ENCODE measurements at places on chromosomes 12 and 14.

DNA sequence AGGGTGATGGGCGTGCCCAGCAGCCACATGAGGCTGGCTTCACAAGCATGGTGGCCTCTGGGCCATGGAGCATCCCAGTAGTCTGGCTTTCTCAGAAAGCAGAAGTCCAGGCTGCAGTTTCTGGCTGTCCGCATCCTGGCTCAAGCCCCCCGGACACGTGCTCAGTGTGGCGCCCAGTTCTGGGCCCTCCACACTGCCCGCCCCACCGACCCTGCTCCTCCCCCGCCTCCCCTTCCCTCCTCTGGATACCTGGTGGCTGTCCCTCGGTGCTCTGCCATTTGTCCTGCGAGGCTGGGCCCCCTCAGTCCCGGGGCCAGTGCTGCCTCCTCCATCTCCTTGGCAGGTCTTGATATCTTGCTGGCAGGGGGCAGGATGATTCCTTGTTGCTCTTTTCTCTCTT, 31.6 kb downstream of the LRCOL1 start:
- no peak for DNase-seq

- no peak for DNase-seq
These were observed 122.4 kb downstream of the MIPOL1 start for GRCh38 chr14:37320106-37320505.

- peak; percentile 48 for DNase-seq
These were observed at the start of gene CKB for GRCh38 chr14:103522649-103523574. CKB (minus strand) TSS chr14:103522830; CDS start chr14:103522493, 337 bp downstream.

DNA sequence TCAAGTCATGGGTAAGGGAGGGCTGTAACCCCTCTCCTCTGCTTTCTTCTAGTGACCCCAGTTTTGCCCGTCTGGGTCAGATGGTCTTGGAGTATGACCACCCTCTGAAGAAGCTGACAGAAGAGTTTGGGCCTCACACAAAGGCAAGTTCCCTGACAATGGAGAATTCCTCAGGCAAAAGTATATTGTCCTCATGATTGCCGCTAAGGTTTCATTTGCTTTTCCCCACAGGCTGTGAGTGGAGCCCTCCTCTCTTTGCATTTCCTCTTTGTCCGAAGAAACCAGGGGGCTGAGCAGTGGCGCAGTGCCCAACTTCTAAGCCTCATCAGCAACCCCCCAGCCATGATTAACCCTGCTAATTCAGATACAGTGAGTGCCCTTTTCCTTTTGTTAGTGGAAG, 12.1 kb downstream of the NCKAP1L start:
- no peak for DNase-seq

DNA sequence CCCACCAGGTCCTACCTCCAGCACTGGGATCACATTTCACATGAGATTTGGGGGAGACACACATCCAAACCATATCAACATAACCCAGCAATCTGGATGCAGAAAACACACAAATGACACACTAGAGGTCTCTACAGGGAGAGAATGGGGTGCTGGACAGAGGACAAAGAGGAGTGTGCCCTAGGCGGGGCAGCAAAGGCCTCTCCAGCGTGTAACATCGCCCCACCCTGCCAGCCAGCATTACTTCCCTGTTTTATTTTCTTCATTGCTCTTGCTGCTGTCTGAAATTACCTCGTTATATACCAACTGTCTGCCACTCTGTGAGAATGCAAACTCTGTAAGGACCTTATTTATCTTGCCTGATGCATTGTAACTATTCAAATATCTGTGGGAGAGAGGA, 61.1 kb downstream of the RIMBP2 start:
- DNase-seq = no peak

DNA sequence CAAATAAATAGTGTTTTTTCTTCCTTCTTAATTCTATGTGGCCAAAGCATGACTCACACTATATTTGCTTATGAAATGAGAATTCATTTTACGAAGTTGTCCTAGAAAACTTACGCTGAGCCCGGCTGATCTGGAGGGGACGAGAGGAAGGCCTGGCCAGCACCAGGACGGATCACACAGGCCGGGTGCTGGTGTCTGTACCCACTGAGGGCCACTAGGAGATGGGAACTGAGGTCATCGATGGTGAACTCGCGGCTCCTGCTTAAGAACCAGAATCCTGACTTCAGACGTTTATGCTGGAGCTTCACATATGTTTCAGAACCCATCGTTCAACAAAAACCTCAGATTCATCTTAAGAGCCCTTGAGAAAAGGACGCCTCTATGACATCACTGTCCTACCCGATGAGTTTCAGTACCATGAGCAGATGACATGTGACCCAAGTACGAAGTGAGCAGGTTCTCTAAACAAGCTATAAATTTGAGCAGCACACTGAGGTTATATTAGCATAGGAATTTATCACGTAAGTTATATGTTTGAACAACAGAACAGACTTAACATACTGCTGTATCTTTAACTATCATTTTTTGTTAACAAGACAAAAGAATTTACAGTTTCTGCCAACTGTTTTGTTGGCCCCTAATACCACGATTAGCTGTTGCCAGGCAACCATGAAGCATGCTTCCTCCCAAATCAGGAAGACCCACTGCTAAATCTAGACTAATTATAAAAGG, 111.9 kb downstream of the FOXN3 start:
- no peak for DNase-seq

DNA sequence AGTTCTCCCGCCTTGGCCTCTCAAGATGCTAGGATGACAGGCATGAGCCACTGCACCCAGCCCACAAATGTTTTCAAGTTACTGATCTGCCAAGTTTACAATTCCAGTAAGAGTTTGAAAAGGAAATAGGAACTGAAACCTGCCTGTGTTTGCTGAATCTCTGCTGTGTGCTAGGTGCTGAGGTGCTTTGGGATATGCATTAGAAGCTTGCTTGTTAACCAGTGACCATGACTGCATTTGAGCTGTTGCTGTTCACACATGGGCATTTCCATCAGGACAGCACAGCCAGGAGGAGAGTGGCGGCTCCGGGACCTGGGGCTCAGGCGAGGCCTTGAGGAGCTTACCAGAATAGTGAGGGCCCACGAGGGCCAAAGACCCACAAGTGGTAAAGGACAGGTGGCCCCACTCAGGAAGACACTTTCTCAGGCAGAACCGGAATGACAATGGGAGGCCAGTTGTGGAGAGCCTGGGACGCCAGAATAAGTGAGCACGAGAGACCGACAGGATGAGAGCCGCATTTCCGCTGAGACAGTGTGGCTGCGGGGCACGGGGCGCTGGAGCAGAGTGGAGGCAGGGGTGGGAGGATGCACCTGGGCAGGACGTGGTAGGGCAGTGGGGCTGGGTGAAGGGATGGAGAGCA, 54.5 kb upstream of the MMP17 start:
- DNase-seq = no peak

- no peak for DNase-seq
These were observed 14.9 kb upstream of the COX6A1 start for GRCh38 chr12:120422892-120423456.

DNA sequence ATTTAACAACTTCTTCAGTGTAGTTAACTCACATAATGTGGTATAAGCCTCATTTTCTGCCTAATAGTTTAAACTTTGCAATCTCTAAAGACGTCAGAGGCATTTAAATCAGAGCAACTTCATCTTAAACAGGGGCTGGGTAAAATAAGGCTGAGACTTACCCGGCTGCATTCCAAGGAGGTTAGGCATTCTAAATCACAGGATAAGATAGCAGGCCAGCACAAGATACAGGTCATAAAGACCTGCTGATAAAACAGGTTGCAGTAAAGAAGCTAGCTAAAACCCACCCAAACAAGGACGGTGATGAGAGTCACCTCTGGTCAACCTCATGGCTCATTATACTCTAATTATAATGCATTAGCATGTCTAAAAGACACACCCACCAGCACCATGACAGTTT, 115.6 kb upstream of the PKP2 start:
- no peak for DNase-seq

- no peak for DNase-seq
These were observed 29.6 kb downstream of the BRI3BP start for GRCh38 chr12:125023065-125023464.

GRCh38 chr12:112049351-112049750, 36.1 kb downstream of the ERP29 start:
- DNase-seq = no peak

GRCh38 chr12:116838365-116838764, 42.9 kb downstream of the HRK start:
- DNase-seq = no peak

DNA sequence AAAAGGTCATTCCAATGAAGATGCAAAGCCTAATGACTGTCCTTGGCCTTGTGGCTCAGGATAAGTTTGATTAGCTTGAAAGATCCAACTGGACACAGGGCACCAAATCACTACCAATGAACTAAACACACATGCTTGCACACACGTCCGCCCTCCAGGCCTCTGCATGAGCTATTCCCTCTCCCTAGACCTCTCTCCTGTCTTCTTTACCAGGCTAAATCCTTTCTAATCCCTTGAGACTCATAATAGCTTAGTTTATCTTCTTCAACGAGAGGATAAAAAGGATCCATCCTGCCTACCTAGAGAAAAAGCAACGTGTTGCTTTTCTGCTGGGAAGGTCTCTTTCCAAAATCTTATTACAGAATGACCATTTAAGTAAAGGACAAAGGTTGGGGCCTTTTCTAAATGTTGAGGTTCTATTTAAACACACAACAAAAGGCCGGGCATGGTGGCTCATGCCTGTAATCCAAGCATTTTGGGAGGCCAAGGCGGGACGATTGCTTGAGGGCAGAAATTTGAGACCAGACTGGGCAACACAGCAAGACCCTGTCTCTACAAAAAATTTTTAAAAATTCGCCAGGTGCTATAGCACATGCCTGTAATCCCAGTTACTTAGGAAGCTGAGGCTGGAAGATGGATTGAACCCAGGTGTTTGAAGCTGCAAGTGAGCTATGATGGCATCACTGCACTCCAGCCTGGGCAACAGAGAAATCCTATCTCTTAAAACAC, 22.4 kb downstream of the PXN start:
- no peak for DNase-seq

DNA sequence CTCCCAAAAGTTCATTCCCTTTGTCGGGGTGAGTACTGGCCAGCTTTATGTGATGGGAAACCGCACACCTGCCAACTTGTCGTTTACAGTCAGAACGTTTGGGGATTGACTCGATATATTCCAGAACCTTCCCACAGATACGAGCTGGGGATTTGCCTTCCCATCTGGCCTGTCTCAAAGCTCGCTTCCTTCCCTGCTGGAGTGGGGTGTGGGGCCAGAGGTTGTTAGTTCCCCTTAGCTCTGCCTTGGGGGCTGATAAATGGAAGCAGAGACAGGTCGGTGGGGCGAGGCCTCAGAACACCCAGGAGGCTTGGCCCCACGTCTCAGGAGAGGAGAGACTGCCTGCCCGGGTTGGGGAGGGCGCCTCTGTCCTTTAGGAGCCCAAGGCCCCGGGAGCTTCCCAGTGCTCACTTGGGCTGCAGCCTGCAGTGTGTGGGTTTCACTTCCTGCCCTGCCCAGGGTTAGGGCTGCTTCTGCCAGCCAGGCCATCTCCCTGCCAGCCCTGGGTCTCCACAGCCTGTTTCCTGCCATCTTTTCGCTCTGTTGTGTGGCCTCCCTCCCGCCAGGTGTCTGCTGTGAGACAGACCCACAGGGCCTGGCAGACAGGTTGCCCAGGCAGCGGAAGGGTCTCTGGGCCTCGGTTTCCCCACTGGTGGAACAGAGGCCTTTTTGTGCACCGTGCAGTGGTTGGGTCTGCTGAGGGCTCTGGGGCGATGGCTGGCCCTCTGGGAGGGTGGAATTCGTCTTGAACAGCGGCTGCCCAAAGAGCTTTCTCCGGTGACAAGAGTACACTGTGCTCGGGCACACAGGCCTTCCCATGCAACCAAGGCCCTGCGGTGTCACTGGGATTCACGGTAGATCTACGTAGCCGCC, 8.1 kb upstream of the TEX22 start:
- DNase-seq = no peak

- no peak for DNase-seq
These were observed 77.4 kb downstream of the TMTC1 start for GRCh38 chr12:29706311-29706710.

DNA sequence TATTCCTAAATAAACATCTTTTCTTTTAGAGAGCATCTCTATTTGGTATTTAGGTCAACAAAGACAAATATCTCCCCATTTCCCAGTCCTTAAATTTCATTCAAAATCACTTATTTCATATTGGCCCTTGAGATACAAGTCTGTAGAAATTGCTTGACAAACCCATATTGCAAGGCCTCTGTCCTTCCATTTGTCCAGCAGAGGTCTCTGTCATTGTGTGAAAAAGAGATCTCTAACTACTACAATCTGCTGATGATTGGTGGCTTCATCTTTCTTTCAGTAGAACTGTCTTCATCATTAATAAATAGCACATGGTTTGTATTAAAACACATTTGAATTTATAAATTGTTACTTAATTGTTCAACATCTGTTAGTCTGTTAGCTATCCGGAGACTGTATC, 252.6 kb downstream of the ACSS3 start:
- DNase-seq = no peak

DNA sequence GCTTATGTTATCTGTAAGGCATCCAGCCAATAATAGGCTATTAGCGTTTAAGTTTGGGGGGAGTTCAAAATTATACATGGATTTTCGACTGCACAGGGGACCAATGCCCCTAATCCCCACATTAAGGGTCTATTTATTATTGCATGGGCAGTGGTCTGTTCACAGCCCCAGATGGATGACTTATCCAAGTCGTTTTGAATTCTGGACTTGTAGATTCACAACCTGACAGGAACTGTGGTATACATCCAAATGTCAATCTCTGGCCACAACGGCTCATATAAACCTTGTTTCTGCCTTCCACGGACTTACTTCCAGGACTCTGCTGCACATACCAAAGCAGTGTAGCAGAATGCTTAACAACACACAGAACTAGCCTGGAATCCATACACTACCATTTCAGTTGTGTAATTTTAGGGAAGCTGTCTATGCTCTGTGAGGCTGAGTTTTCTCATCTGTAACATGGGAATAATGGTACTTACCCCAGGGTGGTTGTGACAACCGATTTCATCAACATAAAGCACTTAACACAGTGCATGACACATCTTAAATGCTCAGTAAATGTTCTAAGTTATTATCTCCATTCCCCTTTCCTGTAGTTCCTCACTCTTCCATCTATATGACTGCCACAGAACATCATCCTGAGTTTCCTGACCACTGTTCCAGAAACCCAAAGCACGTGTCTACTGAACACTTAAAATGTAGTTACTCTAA, 3.7 kb downstream of the DDX24 start:
- no peak for DNase-seq

- DNase-seq = peak; percentile 79
These were observed 5.1 kb downstream of the AHNAK2 start for GRCh38 chr14:104973135-104973384.

DNA sequence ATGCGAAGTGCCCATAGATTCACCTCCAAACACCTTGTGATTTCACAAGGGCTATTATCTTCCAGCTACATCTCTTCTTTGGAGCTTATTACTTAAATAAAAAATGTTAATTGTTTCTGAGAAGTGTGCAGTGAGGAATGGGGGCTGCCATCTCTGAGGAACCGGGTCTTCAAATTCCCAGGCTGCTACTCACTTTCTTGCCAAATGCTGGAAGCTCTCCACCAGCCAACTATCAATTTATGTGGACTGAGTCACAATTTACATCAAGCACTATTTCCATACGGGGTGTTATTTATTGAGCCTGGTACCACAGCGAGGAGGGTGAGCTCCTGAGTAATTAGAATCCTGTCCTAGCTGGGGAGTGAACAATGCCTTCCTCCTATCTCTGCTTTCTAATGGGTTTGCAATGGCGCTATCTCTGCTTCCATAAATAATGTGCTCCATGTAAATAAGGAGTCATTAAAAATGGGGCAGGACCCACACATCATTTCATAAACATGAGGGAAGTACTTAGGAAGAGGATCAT, 898.3 kb downstream of the VRK1 start:
- no peak for DNase-seq

GRCh38 chr14:100193417-100194357, 34.2 kb upstream of the DEGS2 start:
- no peak for DNase-seq

GRCh38 chr12:100842156-100842555, 47.6 kb downstream of the ANO4 start:
- DNase-seq = no peak
